Stimulated activated CD8-positive, alpha-beta memory T cell treated with anti-CD3 and anti-CD28 coated beads, Interleukin-7, amount 100 ng/mL, for 1 hour (primary cell): ENCODE measurements at places on chromosomes 16 and 17.

- DNase-seq, result no peak
Observed at GRCh38 chr17:39360537-39360936, 40.9 kb downstream of the FBXL20 start.

- no peak for DNase-seq
Observed at GRCh38 chr16:11669380-11670146, 1.3 kb downstream of the SNN start.

DNA sequence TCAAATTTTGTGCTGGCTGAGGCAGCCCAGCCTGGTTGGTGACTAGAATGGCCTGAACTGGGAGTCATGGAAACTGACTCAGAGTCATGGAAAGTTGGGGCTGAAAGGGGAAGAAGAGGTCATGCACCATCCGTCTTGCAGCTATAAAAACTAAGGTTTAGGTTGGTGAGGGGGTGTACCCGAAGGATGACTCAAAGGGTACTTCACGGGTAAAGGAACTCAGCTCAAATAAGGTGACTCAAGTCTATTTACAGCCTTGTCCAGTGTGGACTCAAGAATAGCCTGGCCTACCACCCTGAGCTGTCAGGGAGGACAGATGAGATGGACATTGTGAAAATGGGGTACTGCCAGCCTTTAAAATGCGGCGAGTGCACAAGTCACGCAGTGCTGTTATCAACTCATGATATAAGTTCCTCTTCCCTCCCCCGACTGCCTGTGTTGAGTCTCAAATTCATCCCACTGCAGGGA, 18.6 kb downstream of the CD300LB start:
- no peak for DNase-seq

- DNase-seq, result no peak
Observed at GRCh38 chr16:76532188-76532973, 255.2 kb downstream of the CNTNAP4 start.

GRCh38 chr17:49230636-49231562, at the start of gene PHOSPHO1:
Gene PHOSPHO1, minus strand, starts transcription at chr17:49230787. Its CDS starts 4,096 bp downstream, at chr17:49226691.
- peak; percentile 70 for DNase-seq

GRCh38 chr16:67632415-67633172, 12.3 kb upstream of the CARMIL2 start:
- DNase-seq, result no peak

GRCh38 chr17:7191571-7192270, 12.6 kb upstream of the ASGR1 start:
- no peak for DNase-seq

DNA sequence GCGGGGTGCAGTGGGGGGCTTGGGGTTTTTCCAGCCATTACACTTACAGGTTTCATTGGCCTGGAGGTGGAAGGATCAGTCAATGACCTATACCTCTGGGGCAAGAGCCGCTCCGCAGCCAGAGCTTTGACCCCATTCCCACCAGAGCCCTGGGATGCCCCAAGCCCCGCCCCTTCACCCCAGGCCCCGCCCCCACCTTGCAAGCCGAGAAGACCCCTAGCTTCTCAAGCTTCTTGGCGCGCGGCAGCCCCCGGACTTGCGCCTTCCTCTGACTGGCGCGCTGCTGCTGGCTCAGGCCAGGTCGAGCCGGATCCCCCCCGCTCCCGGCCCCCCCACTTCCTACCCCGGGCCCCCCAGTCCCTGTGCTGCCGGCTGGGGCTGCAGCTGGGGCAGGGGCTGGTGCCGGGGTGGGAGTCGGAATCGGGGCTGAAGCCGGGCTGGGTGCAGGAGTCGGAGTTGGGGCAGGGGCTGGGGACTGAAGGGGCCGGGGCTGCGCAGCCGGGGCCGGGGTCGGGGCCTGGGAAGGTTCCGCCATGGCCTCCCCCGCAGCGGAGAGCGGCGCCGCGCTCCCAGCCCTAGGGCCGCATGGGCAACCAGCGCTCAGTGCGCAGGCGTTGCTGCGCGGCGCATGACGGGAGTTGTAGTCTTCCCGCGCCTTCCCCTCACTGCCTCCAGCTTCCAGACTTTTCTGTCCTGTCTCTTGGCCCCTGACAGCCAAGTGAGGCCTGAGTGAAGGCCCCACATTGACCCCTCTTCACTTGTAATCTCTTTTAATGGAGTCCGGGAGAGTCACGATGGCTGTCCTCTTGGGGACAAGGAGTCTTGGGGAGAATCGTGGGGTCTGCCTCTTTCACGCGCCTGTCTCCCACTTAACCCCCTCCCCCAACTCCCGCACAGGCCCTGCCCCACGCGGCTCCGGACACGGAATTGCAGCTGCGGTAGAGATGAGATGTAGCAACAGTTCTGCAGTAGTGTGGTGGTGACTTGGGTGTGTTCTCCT, at the start of gene KAT2A:
Gene KAT2A (minus strand): TSS at position 598 of the 1,000 bp plus-strand sequence. CDS start 63 bp downstream, at position 535.
- peak; percentile 45 for DNase-seq

DNA sequence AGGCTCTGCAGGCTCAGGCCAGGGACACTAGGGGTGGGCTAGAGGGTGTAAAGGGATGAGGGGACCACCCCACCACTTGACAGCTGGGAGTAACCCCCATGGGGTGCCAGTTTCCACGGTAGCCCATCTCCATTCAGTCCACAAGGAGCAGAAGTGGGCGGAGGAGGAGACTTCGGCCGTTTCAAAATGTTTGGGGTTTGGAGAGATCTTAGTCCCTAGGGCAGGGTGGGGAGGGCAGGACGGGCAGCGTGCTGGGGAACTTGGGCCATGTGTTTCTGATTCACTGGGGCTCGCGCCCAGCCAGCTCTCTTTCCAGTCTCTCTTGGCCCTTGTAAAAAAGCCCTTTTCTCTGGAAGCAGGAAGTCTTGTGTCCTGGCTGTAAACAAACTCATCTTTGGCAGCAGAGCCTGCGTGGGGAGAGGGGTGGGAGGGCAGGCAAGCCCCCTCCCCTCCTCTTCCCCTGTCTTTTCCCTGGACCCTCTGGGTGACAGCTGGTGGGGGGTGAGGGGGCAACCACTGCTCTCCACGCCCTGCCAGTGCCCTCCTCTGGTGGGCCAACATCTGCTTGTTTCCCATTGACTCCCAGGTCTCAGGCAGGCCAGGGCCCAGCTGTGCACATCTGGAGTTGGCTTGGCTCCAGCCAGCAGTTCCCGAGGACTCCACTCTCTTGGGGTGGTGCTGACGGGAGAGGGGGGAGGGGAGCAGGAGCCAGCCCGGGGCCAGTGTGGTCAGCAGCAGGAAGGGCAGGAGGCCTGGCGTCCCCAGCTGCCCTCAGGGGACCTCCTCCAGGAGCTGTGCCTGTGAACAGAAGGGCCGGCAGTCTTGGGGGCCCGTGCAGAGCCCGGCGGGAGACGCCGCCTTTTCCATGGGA, 8.1 kb downstream of the CYGB start:
- no peak for DNase-seq

DNA sequence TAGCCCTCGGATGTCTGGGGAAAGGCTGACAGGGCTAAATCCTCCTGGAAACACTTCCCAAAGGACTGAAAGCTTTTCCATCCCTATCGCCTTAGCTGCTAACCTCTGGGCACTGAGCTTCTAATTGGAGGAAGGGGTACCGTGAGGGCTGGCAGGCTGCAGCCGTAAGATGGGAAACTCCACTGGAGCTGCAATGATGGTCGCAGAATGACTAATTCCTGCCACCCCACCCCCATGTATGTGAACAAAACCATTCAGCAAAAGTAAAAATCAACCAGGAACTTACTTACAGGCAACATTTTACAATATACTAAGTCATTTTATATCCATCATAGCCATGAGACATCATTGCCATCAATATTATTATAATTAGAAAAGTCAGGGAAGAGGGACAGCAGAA, 133.3 kb downstream of the ABCC12 start:
- DNase-seq, result no peak
